ENCODE measurements at places on chromosomes 5 and 9.
A peak's percentile ranks its signal among the peaks of the same experiment; 100 is the strongest.

- no peak for DNase-seq
Observed at GRCh38 chr5:9947944-9948343, 301.7 kb downstream of the ATPSCKMT start.

DNA sequence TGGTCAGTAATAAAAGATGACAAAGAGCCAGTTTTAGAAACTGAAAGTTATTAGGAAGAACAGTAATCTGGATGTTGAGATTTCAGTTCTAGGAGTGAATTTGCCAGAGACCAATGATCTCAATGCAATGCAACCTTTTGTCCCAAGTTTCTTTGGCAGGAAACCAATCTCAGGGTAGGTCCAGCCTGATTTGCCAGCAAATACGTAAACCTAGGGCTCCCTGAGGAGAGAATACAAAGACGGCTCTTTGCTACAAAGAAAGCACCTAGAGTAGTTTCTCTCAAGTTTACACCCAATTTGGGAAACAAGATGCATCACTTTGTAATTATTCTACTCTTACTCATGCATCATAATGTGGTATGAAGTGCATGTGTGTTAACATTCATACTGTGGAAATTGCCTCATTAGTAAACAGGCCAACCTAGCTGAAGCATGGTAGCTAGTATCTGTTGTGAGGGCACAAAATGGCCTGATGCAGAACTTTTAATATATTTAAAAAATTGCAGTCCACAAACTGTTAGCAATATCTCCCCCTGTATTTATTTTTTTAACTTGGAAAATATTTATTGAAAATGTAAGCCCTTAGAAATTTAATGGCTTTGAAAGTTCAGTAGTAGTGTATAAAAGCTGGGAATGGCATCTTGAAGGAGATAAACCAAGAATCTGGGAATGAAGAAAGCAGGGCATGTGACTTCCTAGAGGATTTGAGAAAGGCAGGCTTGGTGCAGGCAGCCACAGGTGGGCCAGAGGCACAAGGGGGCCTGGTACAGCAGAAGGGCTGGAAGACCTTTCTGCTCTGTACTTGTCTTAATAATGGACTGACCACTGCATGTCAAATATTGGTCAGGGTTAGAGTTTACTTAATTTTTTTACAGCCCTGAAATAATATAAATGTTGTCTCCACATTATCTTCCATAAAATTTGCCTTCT is 59.5 kb downstream of the MAST4 start:
- DNase-seq: no peak

DNA sequence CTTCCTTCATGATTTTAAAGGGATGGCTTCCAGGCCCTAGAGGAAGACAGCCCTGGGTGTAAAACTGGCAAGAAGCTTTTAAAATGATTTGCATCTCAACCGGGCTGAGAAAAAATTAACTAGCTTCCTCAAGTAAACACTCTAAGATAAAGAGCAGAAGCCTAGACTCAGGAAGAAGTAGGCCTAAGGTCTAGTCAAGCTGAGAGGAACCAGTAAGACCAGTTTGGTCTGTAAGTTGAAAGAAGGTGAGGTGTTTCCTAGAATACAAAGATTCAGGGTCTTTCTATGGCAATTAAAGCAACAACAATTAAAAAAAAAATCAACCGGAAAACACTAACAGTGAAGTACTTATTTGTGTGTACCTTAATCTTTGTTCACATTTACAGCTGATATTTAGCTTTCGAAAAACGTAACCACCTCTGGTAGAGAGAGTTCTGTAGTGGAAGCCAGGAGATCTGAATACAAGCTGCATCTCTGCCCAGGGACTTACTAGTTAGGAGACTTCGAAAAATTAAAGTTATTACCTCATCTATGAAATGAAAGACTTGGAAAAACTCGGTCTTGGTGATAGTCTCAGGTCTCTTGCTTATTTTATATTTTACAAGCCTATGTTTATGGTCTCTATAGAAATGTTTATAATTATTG is 75.7 kb downstream of the TUSC1 start:
- DNase-seq: no peak

GRCh38 chr5:10503997-10504793 is 59.7 kb upstream of the ANKRD33B start:
- peak; percentile 35 for DNase-seq

DNA sequence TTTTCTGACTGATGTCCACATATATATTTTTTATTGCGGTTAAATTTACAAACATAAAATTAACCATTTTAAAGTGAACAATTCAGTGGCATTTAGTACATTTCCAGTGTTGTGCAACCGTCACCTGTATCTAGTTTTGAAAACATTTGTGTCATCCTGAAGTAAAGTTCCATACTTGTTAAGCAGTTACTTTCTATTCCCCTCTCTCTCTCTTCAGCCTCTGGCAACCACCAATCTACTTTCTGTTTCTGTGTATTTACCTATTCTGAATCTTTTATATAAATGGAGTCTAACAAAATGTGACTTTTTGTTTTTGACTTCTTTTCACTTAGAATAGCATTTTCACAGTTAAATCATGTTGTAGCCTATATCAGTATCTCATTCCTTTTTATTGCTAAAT is 480.1 kb upstream of the SMARCA2 start:
- DNase-seq: no peak

DNA sequence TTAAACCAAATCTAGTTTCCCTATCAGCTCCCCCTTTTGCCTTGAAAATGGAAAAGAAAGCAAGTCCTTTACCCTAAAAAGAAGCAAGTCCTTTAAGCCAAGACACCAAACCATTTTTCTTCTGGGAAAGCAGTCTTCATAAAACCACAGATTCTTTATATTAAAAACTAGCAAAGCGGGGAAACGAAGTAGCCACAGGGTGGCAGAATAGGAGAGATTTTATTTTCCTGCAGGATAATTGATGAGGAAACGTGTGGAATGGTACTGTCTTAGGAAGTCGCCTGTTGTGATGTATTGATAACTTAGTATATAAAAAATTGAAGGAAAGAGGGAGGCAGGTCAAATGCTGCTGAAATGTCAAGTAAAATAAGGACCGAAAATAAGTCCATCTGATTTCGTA is 41.1 kb downstream of the ZNF883 start:
- DNase-seq: no peak

- DNase-seq: no peak
Observed at GRCh38 chr5:54738118-54738972, 220.8 kb downstream of the SNX18 start.

DNA sequence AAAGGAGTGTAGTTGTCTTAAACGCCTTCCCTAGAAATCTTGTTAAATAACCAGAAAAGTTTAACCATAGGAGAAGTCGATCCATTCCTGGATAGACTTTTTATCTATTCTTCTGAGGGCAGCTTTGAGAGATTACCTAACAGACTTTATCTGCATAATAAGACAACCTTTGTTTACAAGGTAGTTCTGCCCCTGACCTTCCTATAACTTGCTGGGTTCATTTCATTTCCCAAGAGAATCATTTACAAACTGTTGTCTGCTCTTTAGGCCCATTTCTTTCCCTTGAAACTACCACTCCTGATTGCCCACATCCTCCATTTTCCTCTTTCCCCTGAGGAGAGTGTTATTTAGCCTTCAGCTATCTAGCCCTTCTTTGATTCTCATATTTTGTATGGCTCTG is 65.9 kb upstream of the VPS13A start:
- DNase-seq: no peak

DNA sequence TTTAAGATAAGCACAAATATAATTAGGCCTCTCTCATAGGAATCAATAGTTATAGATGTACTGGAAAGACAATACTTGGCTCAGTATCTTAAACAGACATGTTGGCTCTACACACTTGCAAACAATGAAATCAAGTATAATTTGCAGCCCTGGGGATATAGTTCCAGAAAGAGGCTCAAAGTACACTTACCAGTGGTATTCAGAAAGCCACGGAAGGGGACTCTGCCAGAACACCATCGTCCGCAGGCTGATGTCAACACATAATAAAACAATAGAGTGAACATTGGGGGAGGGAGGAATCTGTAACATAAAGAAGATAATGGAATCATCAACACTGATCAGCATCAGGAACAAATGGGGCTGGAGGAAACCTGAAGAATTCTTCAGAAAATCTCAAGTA is 31.2 kb upstream of the EBF1 start:
- no peak for DNase-seq

GRCh38 chr5:150774145-150774544 is 4.4 kb upstream of the SMIM3 start:
- no peak for DNase-seq

All from hematopoietic multipotent progenitor cell treated with erythropoietin and hydrocortisone succinate and interleukin-3 and kit ligand, for 17 days (in vitro differentiated cells).